Upper lobe of left lung (tissue), 6 donors: ENCODE measurements at places on chromosomes 16 and 17. TPM values are rescaled to one million over a fixed set of nuclear protein-coding genes. Genes with fewer than 3 reads are reported as not detected.

DNA sequence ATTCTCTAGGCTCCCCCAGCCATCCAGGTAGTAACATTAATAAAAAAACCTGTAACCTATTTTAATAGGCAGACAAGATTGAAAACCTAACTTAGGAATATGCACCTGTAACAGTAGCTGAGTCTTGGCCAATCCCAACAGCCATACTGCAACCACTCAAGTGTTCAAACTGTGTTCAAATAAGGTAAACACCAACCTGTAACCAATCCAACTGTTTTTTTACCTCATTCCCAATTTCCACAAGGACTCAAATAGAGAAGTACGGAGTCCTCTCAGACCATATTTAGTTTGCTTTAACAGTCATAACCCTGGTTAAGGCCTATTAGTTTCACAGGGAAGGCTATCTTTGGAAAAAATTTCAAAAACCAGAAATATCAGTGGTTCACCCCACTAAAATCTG is 40.4 kb upstream of the NOS2 start:
- H3K4me3 ChIP-seq, result no peak overlapping the region
- no peak overlapping the region for H3K27ac ChIP-seq
- H3K27me3 ChIP-seq, result no peaks in the 10 kb centered on the region
- no peak for DNase-seq
- H3K36me3 ChIP-seq, result no peaks in the 10 kb centered on the region

CORO1A gene
- 159 TPM for total RNA-seq

MPP3 gene
- 142 TPM for total RNA-seq

TBC1D3B gene
- total RNA-seq, result not detected

- no peaks in the 10 kb centered on the region for H3K27me3 ChIP-seq
Observed at GRCh38 chr16:12208341-12209035, 232.0 kb downstream of the SNX29 start.

C17orf100 gene
- total RNA-seq, result 0.78 TPM
